Stimulated activated CD4-positive, alpha-beta T cell treated with anti-CD3 and anti-CD28 coated beads, Interleukin-15, amount 100 ng/mL, for 48 hours (primary cell): ENCODE measurements at places on chromosomes 11 and 22.

DNA sequence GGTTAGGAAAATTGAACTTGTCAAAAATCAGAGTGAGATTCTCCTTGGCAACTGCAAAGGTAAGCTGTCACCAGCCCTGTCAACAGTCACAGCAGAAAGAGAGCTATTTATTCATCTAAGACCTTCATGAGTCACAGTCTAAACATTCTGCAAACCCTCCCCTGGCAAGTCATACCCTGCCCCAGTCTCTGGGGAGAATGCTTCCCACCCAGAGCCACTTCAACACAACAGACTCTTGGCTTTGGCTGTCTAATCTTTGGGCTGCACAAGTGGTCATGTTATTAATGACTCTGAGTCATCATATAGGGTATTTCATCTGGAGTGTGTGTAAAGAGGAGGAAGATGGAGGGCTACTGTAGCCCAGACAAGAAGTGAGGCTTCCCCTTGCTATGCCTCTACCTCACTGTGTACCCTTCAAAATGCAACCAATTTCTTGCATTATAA is 153.4 kb downstream of the CCDC34 start:
- DNase-seq = no peak

DNA sequence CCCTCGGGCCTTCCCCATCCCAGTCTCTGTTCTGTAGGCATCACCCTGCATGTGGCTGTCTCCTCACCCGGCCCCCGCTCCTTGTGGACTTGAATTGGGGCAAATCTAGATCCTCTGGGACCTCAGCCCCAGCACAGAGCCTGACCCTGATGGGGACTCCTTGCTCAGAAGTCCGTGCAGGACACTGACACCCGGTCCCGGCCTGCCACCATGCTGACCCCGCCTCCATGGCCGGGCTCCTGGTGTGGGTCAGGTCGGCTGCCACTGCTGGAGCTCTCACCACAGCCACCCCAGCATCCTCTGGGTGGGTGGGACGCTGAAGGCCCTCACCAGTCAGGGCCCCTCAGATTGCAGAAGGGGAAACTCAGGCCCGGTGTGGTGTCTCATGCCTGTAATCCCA is 1.8 kb downstream of the IGLL1 start:
- DNase-seq = no peak

GRCh38 chr11:118088531-118088930 is 1.8 kb upstream of the SMIM35 start:
- no peak for DNase-seq

- no peak for DNase-seq
Measured at GRCh38 chr22:43241138-43241597, 54.2 kb upstream of the TTLL12 start.

DNA sequence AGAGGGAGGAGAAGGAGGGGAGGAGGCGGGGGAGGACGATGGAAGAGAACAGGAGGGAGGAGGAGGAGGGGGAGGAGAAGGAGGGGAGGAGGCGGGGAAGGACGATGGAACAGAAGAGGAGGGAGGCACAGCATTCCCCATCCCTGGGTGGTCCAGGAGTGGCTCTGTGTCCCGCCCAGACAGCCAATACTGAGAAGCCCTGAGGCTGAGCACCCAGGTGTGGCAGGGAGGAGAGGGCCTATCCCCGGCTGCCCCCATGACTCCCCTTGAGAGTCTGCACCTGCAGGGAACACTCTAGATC is 717 bp downstream of the MRGPRE start:
- DNase-seq = no peak

GRCh38 chr11:82810738-82811137 is 77.1 kb upstream of the FAM181B start:
- no peak for DNase-seq

DNA sequence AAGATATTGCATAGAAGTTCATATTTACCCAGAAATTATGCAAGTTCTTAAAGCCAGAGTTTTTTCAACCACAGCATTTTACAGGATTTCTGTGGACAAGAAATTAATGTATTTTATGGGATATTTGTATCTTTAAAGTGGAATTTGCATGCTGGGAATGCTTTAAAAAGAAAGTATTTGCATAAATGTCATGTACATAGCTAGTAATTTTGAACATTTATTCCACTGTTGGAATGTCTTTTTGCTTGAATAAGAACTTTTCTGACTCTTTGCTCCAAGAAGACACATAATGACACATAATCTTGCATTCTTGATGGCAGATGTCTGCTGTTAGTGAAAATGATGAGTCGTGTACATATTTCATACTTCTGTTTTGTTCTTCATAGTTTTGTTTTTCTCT is 66.6 kb downstream of the ATXN10 start:
- no peak for DNase-seq

GRCh38 chr11:101444164-101444563 is 139.6 kb downstream of the TRPC6 start:
- DNase-seq = no peak

GRCh38 chr11:12087075-12088004 is 23.1 kb upstream of the MICAL2 start:
- DNase-seq = no peak

DNA sequence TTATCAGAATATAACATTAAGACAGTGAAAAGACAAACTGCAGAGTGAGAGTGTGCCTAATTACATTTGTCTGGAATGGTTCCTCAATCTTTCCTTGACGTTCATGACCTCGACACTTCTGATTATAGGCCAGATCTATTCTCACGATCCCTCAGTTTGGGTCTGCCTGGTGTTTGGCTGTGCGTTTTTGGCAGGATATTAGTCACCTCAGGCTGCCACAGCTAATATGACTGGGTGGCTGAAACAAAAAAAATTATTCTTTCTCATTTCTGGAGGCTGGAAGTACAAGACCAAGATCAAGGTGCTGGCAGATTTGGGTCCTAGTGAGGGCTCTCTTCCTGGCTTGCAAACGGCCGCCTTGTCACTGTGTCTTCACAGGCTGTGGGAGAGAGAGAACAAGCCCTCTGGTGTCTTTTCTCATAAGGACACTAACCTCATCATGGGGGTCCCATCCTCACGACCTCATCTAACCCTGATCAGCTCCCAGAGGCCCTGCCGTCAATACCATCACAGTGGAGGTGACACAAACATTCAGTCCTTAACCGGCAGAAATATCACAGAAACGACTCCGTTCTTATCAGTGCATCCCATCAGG is 23.2 kb downstream of the IFITM10 start:
- no peak for DNase-seq

GRCh38 chr22:40240686-40241085 is 63.0 kb downstream of the TNRC6B start:
- DNase-seq = no peak

DNA sequence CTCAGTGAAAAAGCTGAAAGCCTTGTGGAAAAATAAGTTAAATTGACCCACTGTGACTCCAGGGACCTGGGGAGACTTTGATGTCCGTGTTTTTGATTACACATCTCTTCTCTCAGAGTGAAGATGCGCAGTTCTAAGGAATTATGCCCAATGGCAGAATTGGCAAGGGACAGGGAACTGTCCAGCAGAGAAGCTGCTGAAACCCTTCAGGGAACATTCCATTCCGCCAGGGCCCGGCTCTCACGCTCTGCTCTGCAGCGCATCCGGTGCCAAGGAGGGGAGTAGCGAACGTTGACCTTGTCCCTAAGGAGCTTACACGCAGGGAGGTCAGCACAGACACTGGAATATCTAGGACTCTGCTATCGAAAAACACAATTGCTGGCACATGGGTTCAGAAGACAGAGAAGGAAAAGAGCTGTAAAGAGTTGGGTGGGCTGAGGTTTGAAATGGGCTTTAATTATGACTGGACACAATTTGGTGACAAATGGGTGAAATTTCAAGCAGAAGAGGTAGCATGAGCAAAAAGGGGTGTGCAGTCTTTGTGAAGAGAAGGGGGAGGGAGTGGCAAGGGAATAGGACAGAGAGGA is 64.5 kb upstream of the B3GAT1 start:
- DNase-seq = no peak

GRCh38 chr11:114166897-114167323 is 107.4 kb downstream of the ZBTB16 start:
- DNase-seq = no peak

GRCh38 chr11:88683024-88683423 is 345.5 kb upstream of the CTSC start:
- no peak for DNase-seq
